Spinal cord (tissue), 10 donors: ENCODE measurements at places on chromosomes 1 and 21. TPM values are rescaled to one million over a fixed set of nuclear protein-coding genes. Genes with fewer than 3 reads are reported as not detected.

Gene CDK11B
- polyA plus RNA-seq = 44.4 TPM

Gene PDE4B
- 96.4 TPM for polyA plus RNA-seq

Gene WDR64
- 0.11 TPM for polyA plus RNA-seq

Gene TNFAIP8L2
- 3.9 TPM for polyA plus RNA-seq

Gene ASCL5
- 1.3 TPM for polyA plus RNA-seq
